ENCODE measurements at places on chromosomes 11 and 22.

- DNase-seq = no peak
These were observed 142.7 kb downstream of the WNT7B start for GRCh38 chr22:45834241-45834640.

- no peak for DNase-seq
These were observed at the start of gene AHNAK for GRCh38 chr11:62546244-62546928. TSS of gene AHNAK (minus strand) at chr11:62546806. CDS start at chr11:62536098, 10,708 bp downstream.

DNA sequence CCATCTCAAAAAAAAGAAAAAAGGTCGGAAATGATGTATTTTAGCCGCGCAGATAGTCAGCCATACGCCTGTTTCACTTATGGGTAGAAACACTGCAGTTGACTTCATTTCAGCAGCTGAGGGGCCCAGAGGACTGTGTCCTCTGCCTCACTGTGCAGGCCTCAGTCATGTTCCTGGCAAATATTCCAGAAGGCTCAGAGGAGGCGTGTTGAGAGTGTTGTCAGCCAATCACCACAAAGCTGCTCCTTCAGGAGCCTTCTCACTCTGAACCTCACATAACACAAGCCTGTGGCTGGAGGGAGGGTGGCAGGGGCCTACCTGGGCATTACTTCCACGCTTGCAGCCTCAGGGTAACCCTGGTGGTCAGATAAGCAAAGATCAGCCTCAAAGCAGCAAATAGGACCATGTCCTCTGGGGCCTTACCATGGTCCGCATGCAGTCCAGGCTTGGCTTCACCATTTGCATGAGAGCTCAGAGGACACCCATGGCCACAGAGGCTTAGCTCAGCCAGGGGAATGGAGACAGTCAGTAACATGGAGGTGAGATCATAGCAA lies 17.3 kb upstream of the TREH start:
- no peak for DNase-seq

DNA sequence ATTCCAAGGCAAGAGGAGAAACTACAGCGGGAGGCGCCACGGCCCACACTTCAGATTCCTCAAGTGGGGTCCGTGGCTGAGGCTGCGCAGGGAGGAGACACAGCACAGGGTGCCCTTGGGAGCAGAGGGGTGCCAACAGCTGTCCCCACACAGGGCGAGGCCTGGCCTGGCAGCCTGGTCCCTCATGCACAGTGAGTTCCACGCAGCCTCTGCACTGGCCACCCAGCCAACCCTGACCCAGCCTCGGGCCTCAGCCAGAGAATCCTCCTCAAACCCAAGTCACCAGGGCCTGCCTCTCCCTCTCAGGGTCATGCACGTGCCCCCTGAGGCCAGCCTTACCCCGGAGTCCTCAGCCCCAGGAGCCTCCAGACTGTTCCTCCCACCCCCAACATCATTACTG lies 22.4 kb upstream of the MOB2 start:
- no peak for DNase-seq

GRCh38 chr22:40595497-40596234 lies 40.9 kb downstream of the MRTFA start:
- no peak for DNase-seq

DNA sequence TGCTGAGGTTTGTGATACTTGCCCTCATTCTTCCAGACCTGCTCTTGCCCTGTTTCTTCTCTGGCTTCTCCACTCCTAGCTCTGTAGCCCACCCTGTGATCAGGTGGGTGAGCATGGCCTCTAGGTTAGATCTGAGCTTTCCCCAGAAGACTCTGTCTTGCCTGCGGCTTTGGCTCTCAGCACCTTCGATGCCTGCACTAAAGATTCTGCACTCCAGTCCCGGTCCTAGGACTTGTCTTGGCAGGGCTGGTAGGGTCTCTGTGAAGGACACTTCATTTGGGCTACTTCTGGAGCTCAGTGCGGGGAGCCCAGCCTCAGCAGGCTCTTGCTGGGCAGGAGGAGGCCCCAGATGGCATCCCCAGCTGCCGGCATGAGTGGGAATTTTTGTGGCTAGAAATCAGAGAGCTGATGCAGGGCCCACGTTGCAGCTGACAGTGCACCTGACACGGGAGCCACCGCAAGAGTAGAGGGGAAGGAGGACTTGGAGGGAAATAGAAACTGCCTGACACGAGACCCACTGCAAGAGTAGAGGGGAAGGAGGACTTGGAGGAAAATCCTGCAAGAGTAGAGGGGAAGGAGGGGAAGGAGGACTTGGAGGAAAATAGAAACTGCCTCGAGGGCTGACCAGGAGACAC lies 226.9 kb upstream of the B3GAT1 start:
- no peak for DNase-seq

- DNase-seq = peak; percentile 77
These were observed 468.0 kb downstream of the OPCML start for GRCh38 chr11:133064152-133064877.

GRCh38 chr11:14812757-14813156 lies 79.3 kb downstream of the CYP2R1 start:
- DNase-seq = no peak

- no peak for DNase-seq
These were observed 746.1 kb upstream of the LRRC4C start for GRCh38 chr11:42205518-42205917.

- no peak for DNase-seq
These were observed 109.8 kb downstream of the BCR start for GRCh38 chr22:23289851-23290724.

DNA sequence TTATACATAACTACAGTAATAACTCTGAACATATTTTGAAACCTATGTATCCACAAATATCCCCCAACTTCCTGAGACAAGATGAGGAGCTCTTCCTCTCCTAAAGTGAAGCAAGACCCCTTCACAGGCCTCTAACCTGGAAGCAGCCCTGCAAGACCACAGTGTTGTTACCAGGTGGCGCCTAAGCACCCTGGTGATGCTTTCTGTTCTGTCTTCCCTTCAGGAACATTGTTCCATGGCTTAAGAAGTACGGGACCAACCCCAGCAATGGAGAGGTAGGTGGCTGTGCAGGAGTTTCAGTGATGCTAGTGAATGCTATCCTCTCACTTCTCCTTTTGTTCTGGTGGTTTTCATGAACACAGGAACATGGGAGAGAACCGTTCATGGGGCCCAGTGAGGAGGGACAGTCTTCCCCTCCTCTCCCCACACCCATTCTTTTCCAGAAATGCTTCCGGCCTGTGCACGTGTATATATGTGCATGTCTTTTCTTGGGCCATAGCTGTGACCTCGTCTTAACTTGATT lies 6.4 kb downstream of the PPIL2 start:
- DNase-seq = no peak

GRCh38 chr11:132846075-132846474 lies 686.2 kb downstream of the OPCML start:
- no peak for DNase-seq
